ENCODE measurements at places on chromosomes 6 and 20. TPM values are rescaled to one million over a fixed set of nuclear protein-coding genes. Genes with fewer than 3 reads are reported as not detected.
A peak's percentile ranks its signal among the peaks of the same experiment; 100 is the strongest.

The RIPPLY2 gene
- total RNA-seq = 1.9 TPM

The LHFPL5 gene
- total RNA-seq = not detected

The LST1 gene
- total RNA-seq = not detected

The ZBTB46 gene
- total RNA-seq = 22.4 TPM

The DTD1 gene
- 72.1 TPM for total RNA-seq

GRCh38 chr6:46947497-46947896 is 25.8 kb upstream of the ADGRF5 start:
- H3K4me1 ChIP-seq = no peaks in the 10 kb centered on the region
- no peaks in the 10 kb centered on the region for H3K27me3 ChIP-seq
- H3K27ac ChIP-seq = no peak overlapping the region
- no peak overlapping the region for H3K4me3 ChIP-seq
- no peaks in the 10 kb centered on the region for H3K36me3 ChIP-seq

GRCh38 chr20:46062151-46062550 is 27.6 kb downstream of the NCOA5 start:
- peak; percentile 20 for DNase-seq
- H3K4me3 ChIP-seq = no peak overlapping the region
- H3K27ac ChIP-seq = no peak overlapping the region
- peaks cover 47% of the 10 kb centered on the region for H3K36me3 ChIP-seq
- H3K27me3 ChIP-seq = peaks cover 4% of the 10 kb centered on the region

GRCh38 chr6:37155394-37156312 is 14.3 kb upstream of the PIM1 start:
- H3K27ac ChIP-seq = no peak overlapping the region
- no peaks in the 10 kb centered on the region for H3K36me3 ChIP-seq
- no peak overlapping the region for H3K4me3 ChIP-seq
- H3K27me3 ChIP-seq = no peaks in the 10 kb centered on the region

GRCh38 chr6:145045582-145045981 is 689.7 kb downstream of the EPM2A start:
- H3K27me3 ChIP-seq = no peaks in the 10 kb centered on the region
- no peak overlapping the region for H3K27ac ChIP-seq
- H3K36me3 ChIP-seq = no peaks in the 10 kb centered on the region
- no peak for DNase-seq
- no peak overlapping the region for H3K4me3 ChIP-seq

DNA sequence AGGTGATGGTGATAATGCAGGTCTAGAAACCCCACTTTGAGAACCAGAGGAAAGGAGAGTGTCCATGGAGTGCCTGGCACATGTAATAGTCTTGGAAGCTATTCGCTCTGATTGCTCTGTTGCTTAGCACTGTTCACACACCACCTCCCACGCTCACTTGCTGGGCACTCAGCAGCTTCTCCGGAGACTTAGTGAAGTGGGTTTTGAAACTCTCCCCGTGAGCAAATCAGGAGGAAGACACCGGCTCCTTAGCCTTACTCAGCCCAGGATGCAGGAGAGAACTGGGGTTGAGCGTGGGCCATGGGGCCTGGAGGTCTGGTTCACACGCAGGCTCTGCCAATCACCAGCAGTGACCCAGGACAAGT is 22.2 kb downstream of the BMP7 start:
- H3K36me3 ChIP-seq = no peaks in the 10 kb centered on the region
- no peaks in the 10 kb centered on the region for H3K27me3 ChIP-seq
- DNase-seq = no peak
- H3K27ac ChIP-seq = no peak overlapping the region
- peaks cover 8% of the 10 kb centered on the region for H3K4me1 ChIP-seq

DNA sequence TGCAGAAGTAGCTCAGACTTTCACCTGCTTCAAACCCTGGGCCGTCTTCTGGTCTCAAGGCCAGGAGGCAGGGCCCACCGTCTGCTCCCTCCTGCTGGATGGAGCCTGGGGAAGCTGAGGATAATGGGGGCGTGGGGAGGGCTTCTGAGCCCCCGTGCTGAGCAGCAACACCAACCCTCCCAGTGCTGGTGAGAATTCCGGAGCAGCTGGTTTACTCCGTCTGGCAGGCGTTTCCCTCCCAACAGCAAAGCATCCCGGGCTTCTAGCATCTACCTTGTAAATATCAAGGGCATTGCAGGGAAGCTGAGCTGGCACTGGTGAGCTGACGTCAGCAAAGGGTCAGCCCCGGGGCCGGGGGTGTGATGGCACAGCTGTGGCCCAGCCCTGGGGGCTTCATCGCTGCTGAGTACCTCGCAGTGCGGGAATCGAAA is 16.8 kb upstream of the CHRNA4 start:
- DNase-seq = no peak
- H3K4me1 ChIP-seq = peaks cover 3% of the 10 kb centered on the region
- H3K4me3 ChIP-seq = no peak overlapping the region
- no peaks in the 10 kb centered on the region for H3K27me3 ChIP-seq

DNA sequence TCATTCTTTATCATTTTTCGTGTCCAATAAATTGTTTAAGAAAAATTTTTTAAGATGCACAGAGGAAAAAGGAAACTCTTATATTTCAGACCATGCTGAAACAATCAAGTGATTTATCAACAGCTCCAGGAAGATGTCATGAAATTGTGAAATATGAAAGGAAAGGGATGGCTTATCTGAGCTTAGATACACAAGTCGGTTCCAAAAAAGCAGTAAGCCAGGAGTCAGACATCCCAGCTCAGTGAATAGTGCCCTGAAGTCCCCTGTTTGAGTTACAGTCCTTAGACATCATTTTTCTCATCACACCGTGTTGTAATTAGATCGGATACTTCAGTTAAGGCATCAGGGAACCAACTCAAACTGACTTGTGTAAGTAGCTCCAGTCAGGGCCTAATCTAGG is 91.0 kb upstream of the SSTR4 start:
- H3K36me3 ChIP-seq = no peaks in the 10 kb centered on the region
- H3K27ac ChIP-seq = no peak overlapping the region
- no peaks in the 10 kb centered on the region for H3K4me1 ChIP-seq
- no peaks in the 10 kb centered on the region for H3K27me3 ChIP-seq

- H3K27ac ChIP-seq = no peak overlapping the region
- peaks cover 3% of the 10 kb centered on the region for H3K36me3 ChIP-seq
- no peak for DNase-seq
- peak overlapping the region; percentile 83 for H3K4me3 ChIP-seq
- H3K27me3 ChIP-seq = no peaks in the 10 kb centered on the region
Observed at GRCh38 chr6:43772681-43773049, 2.7 kb downstream of the VEGFA start.

DNA sequence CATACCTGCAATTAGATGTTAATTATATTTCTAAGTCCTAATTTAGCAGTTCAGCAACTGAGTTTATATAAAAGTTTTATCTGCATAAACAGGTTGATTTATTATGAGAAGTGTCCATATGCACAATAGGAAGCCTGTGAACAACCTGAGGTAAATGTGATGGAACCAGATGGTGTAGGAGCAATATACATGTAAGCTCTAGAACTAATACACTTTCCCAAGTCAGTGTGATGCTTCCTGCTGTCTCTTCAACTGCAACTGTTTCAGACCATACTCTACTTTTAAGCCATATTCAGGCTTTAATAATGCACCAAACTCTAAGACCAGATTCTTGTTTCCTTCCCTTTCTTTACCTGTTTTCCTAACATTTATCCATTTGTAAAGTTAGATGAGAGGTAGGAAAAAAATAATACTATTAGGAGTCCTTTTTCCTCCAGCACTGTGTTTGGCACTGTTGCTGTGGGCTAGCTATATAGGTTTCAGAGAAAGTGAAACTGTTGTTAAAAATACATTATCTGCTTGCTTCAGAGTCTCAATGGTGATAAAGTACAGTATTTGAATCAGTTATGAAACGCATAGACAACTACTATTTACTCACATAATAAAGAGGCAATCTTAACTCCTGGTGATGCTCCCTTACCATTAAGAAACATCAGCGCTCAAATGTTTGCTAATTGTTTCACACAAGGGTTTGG is 1009.3 kb downstream of the GRIK2 start:
- H3K27ac ChIP-seq = no peak overlapping the region
- DNase-seq = no peak
- no peaks in the 10 kb centered on the region for H3K36me3 ChIP-seq

- no peaks in the 10 kb centered on the region for H3K36me3 ChIP-seq
- no peak overlapping the region for H3K27ac ChIP-seq
- no peaks in the 10 kb centered on the region for H3K4me1 ChIP-seq
- no peaks in the 10 kb centered on the region for H3K27me3 ChIP-seq
- no peak for DNase-seq
Observed at GRCh38 chr6:99768166-99768565, 161.5 kb downstream of the PRDM13 start.

- H3K4me1 ChIP-seq = no peaks in the 10 kb centered on the region
- H3K27me3 ChIP-seq = no peaks in the 10 kb centered on the region
- H3K4me3 ChIP-seq = no peak overlapping the region
- H3K27ac ChIP-seq = no peak overlapping the region
Observed at GRCh38 chr20:24485981-24486380, 16.6 kb downstream of the SYNDIG1 start.

GRCh38 chr20:53940360-53940702 is 130.1 kb downstream of the BCAS1 start:
- no peaks in the 10 kb centered on the region for H3K36me3 ChIP-seq
- peaks cover 4% of the 10 kb centered on the region for H3K4me1 ChIP-seq
- H3K27me3 ChIP-seq = no peaks in the 10 kb centered on the region
- H3K27ac ChIP-seq = peak overlapping the region; percentile 35
- no peak overlapping the region for H3K4me3 ChIP-seq

DNA sequence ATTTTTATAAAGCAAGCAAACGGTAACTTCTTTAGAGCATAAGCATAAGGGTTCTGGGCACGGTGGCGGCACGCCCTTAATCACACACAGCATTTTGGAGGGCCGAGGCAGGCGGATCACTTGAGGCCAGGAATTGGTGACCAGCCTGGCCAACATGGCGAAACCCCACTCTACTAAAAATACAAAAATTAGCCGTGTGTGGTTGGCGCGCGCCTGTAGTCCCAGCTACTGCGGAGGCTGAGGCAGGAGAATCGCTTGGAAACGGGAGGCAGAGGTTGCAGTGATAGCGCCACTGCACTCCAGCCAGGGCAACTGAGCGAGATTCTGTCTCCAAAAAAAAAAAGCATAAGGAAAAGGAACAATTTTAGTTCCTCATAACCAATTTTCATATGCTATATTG is 2.6 kb downstream of the SENP6 start:
- no peaks in the 10 kb centered on the region for H3K36me3 ChIP-seq
- no peak for DNase-seq
- no peak overlapping the region for H3K4me3 ChIP-seq

DNA sequence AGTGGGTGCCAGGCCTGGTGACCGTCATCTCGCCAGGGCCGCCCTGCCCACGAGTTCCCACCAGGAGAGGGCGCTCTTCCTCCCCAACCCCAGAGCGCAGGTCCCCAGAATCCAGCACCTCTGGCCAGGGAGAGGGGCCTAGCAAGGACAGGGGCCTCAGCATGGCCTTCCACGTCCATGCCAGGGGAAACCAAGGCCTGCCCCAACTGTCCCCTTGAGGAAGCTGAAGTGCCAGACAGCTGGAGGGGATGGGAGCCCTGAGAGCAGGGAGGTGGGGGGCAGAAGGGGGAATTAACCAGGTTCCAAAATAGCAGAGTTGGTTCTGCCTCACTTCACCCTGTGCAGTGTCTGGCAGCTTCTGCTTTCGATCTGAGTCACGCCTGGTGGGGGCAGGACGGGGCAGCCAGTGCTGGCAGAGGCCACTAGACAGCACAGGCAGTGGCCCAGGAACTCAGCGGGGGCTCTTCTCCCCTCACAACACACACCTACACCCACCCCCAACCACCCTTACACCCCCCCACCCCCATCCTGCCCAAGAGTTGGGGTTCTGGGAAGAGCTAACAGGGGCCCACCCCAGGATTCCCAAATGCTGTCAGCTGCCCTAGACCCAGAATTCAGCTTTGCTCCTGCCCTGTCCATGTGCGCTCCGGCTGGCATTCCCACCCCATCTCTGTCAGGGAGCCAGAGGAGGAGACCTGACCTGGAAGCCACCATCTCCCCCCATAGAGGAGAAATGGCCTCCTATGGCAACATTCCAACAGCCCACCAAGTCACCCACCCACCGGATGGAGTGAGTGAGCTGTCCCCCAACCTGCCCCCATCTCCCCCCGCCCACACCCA is 29.2 kb downstream of the TFEB start:
- no peaks in the 10 kb centered on the region for H3K27me3 ChIP-seq
- H3K4me3 ChIP-seq = no peak overlapping the region
- H3K4me1 ChIP-seq = no peaks in the 10 kb centered on the region
- peak; percentile 92 for DNase-seq

Data from H1 (cell line).